GM18507 (cell line): ENCODE measurements at places on chromosomes 5 and 9.

DNA sequence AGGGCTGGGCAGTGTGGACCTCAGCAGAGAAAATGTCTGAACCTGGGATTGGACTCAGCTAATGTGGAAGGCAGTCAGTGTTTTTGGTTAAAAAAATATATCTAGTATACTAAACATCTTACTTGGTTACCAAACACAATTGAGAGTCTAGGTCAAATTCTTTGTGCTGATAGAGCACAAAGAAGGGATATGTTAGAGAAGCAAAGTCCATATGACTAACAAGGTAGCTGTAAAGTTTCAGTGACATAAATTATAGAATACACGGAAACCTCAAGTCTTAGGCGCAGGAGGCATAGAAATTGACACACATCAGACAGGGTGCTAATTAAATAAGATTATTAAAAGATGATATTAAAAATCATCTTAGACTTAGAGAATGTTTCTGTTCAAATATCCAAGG lies 718.3 kb downstream of the TLR4 start:
- DNase-seq: no peak

GRCh38 chr9:24608599-24608998 lies 62.9 kb upstream of the IZUMO3 start:
- DNase-seq: no peak

DNA sequence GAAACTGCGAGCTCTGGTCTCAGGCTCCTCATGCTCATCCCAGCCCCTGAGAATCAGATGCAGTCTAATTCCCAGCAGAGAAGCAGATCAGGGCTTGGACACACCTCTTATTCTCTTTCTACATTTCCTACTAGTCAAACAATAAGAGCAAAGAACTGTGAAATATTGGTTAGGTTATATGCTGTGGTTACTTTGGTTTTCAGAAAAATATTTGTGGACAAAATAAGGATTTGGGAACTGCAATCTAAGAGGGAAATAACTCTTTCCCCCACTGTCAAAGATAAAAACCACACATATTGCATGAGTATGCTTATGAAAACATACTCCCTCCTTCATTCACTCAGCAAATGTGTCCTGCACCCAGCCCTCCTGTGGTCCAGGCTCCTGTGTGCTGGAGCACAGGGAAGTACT lies 164.5 kb upstream of the S1PR3 start:
- DNase-seq: no peak

DNA sequence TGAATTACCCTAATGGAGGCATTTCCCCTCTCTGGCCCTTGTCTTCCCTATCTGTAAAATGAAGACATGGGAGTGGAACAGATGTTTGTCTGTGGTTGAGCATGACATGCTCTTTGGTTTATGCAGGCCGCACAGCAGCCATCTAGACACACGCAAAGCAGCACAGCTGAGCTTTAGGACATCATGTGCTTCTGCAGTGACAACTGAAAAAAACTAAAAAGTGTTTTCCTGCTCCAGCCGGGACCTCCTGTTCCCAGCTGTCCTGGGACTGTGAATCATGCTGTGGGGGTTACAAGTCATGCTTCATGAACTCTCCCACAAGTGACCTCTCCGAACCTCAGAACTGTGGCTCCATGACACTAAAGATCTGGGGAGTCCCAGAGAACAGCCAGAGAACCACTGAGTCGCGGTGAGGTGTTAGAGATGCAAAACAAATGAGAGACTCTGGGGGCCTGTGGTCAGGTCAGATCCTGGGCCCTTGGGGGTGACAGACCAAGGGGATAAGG lies 1.7 kb downstream of the SMIM3 start:
- DNase-seq: no peak

DNA sequence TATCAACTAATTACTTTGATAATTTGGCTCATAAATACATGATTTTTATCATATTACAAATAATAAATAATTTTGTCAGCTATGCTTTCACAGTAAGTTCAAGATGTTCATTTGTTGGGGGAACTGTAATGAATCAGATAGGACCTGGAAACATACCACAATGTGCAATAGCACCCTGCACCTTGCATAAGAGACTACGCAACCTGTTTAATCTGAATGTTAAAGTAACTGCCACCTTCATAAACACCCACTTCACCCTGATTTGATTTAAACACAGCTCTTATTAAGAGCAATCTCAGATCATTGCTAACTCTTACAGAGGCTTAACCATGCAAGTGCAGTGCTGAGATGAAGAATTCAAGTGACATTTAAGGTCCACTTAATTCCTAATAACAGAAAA lies 69.1 kb upstream of the GABRA1 start:
- no peak for DNase-seq

GRCh38 chr9:132969783-132970182 lies 8.7 kb upstream of the GFI1B start:
- no peak for DNase-seq

DNA sequence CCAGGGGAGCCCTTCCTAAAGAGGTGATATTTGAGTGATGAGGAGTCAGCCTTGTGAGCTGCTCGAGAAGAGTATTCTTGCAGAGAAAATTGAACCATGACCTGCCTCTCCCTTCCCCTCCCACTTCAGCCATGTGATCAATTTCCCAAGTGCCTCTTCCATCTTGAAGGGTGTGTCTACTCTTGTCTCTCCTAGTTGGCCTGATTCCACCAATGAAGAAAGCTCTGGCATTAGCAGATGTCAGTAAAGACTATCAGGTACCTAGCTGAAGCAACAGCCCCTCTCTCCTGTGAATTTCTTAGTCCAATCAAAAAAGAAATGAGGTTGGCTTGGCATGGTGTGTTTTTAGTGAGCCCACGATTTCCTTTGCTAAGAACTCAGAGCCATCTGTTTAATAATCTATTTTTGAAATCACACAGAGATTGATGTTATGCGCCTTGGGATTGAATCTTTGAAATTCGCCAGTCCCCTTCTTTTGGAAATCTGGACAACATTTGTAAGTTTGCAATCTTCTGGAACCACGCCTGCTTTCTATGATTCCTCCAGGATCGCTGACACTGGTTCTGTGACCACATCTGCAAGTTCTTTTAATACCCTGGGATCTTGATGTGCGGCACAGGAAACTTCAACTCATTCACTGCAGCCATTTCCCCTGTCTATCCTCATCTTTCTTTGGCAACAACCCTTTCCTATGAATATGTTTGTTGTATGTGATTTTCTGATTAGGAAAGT lies 404.6 kb downstream of the DMRT2 start:
- no peak for DNase-seq

- no peak for DNase-seq
These were observed 42.4 kb upstream of the POU4F3 start for GRCh38 chr5:146296245-146296644.

DNA sequence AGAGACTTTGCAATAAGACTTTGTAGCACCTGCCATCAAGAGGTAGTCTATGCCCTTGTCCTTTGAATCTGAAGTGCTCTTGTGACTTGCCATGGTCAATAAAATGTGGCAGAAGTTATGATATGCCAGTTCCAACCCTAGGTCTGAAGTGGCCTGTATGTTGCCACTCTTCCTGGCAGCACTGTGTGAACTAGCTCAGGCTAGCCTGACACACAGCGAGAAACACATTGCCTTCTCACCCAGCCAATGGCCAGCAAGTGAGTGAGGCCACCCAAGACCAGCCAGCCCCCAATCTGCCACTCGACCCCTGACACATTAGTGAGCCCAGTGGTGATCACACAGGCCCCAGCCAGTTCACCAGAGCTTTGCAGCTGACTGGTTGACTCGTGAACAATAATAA lies 52.7 kb upstream of the OSMR start:
- no peak for DNase-seq

GRCh38 chr9:81032030-81032572 lies 657.2 kb downstream of the TLE1 start:
- DNase-seq: no peak

DNA sequence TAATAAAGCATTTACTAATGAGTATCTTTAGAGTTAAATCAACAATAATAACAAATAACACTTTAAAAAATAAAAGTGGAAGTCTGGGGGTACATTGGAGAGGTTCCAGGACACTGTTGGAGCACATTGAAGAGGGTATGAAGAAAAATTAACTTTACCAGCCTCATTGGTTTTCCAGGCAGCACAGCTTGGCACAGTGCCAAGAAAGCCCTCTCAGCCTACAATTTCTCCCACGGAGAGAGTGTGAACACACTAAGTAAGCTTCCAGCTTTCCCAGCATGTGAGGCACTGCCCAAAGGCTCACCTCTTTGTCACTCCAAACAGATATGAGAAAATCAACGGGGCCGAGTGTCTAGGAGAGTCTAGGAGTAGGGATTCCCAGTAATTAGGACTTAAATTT lies 1912.8 kb upstream of the NUDT12 start:
- no peak for DNase-seq

DNA sequence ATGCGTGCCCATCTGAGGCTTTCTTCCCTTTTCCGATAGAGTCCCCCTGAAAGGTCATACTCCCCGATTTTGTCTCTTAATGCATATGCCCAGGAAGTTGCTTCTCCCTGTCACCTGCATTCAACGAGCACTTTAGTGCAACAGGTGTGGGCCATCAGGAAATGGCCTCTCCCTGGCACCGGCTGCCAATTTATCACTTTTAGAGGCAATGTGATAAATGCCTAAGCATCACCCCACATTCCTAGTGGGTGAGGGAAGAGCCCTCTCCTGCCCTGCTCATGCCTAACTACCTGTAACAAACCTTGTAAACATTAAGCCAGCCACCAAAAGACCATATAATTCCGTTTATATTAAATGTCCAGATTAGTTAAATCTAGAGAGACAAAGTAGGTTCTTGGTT lies 1.1 kb upstream of the SNAPC3 start:
- no peak for DNase-seq

DNA sequence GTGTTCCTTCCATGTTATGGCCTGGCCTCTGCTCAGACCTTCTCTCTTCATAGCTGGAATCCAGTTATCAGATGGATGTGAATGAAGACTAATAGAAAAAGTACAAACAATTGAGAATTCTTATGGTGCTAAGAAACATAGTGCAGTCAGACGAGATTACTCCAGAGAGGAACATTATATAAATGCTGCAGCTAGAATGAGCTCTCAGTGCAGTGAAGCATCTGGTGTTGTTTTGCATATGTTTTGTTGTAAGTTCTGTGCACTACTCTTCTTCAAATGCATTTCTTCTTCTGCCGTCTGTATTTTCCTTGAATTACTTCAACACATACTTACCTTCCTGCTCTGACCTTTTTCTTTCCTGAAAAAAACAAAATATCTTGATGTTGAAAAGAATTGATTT lies 602.4 kb upstream of the CDH18 start:
- DNase-seq: no peak

DNA sequence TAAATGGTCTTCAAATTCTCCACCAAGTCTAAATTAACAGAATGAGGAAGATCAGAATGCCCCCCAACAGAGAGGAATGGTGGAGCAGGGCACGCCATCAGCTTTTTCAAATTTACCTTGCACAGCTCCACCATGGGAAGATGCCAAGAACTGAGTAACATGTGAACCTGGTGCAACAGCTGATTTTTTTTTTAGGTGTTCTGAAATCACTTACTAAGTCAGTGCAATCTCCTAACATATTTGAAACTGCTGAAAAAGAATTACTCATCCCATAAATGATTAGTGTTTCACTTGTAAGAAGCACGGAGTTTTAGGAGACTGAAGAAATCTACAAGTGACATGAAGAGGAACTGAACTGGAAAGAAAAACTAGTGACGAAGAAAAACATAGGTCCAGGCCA lies 5.1 kb downstream of the TMEM245 start:
- no peak for DNase-seq

DNA sequence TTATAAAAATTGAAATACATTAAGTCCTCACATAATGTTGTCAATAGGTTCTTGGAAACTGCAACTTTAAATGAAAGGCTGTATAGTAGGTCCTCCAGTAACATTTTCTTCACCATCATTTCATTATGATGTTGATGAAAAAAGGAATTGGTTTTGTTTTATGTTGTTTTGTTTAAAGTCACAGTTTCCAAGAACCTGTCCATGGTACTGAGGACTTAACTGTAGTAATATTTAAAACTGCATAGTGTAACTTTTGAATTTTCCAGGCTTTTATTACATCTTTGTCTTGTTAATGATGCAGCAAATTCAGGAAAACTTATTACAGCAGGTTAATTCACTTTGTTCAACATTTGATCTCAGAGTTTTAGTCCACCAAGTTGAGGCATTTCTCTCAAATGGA lies 11.6 kb downstream of the SECISBP2 start:
- DNase-seq: no peak

DNA sequence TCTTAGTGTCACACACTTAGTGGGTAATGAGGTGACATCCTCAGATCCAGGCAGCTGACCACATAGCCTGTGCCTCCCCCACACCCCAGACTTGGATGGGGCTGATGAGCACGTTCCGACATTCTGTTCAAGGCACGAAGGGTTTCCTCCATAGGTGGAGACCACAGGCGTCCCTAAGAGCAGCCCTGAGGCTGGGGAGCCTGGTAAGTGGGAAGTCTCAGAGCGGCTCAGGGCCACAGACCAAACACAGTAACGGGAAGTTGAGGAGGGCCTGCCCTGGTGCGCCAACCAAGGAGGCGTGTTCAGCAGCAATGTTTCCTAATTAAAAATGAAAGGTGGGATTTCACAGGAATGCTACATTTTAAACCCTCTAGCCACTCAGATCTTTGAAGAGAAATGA lies 102.3 kb upstream of the PHYKPL start:
- DNase-seq: no peak

DNA sequence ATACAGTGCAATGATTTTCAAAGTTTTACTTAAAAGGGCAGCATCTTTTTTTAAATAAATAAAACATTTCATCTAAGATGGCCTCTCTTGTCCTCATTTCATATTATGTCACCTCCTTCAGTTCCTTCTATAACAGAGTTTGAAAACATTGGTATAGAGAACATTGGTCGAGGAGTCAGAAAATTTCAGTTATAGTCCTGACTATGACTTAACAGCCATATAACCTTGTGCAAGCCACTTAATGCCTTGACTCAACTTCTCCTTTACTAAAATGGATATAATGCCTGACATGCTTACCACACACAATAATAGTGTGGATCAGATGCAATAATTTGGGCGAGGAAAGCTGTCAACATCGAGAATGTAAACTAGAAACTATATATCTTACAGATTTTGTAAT lies 22.6 kb downstream of the SSBP2 start:
- DNase-seq: no peak

GRCh38 chr5:123367739-123368138 lies 55.5 kb downstream of the CEP120 start:
- DNase-seq: no peak

DNA sequence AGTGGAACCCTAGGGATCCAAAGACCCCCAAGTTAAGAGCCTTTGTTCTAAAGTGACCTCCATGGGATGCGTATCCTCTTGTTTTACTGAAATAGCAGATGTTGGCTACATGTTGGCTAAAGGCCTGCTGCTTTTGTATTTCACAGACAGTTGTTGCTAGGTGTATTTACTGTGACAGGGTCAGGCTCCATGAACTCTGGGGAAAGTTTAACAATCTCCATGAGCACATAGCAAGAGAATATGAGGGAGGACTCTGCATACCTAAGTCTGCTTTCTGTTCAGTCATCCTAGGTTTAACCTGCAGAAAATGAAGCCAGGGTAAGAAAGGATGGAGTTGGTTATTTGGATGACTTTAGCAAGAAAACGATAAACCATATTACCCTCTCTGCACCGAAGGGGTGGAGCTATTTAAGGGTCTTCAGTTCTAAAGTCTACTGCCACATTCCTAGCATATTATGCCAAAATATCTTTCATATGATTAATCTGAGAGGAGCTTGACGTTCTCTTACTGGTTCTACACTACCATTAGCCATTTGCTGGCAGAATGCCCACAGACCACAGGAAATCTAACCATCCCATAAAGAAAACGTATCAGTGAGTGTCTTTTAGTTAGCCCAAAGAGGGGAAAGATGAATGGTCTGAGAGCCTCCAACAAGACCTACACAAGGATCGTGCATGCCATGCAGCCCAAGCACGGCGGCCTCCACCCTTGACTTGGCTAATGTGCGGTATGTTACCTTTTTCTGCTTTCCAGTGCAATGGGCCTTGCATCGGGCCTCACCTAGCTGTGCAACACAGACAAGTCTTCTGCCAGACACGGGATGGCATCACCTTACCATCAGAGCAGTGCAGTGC lies 127.8 kb downstream of the SAXO1 start:
- DNase-seq: no peak
